Fibroblast of skin of left biceps (primary cell): ENCODE measurements at places on chromosomes 2 and 18.

DNA sequence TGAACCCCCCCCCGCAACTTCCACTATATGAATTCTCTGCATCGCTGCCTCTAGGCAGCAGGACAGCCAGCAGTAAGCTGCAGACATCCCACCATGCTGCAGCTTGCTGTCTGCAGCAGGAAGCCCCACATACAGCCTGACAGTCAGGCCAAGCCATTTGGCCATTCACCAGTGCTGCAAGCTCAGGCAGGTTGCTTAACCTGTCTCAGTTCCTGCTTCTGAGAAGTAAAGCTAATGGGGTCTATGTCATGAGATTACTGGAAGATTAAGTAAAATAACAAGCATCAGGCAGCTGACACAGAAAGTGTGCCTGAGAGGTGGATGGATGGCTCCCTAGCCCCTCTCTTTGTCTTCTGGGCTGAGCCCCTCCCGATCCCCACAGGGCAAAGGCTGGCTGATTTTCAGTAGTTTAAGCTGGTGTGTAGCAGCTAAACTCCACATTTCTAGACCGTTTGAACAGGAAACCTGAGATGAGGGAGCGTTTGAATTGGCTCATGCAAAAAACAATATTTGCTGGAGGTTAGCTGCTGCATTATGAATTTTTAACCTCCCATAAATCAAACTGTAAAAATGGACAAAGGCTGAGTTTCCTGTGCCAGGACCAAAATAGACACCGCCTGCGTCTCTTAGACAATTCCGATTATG is 193.8 kb upstream of the ARL4C start:
- no peak for DNase-seq

DNA sequence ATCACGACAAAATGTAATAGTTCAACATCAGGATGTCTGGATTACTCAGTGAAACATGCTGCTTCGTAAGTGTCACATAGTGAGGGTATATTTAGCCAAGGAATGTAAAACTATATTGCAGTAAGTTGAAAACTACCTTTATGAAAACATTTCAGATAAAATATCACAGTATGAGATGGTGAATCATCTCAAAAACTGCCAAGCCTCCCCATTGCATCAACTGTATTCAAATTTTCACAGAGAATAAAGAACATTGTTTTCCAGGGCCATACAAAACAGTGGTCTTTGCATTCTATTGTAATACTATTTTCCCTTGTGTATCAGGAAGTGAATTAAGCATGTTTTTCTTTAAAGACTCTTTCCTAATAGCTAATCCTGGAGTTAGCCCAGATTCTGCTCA is 47.6 kb upstream of the MSTN start:
- no peak for DNase-seq

DNA sequence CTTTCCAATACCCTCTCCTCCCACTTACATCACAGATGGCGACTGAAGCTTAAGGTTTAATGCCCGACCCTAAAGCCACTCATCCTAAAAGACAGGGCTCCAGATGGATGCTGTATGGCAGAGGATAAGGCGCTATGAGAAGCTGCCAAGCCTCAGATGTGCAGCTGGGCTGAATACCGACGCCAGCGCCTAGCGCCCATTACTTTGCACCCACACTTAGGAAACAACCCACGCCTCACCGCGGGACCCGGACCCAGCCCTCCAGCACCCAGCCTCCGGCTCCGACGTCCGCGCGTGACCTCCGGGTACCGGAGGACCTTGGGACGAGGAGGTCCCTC is 335 bp downstream of the TRAK2 start:
- DNase-seq = no peak

DNA sequence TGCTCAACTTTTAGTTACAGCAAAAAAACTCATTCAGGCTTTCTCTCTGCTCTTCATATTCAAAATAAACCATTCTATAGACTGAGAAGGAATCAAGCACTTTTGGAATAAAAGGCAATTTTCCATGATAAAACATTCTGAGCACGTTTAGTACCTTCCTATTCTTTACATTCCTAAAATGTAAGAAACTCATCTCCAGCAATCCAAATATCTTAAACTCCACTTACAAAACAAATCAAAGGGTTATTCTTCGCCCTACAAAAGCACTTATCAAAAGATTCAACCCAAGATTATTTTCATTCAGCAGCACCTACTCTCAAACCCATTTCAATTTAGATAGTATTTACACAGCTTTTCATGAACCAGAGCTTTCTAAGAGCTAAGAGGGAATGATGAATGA is 2.9 kb upstream of the LGALSL start:
- DNase-seq = no peak

- DNase-seq = no peak
These were observed 368.1 kb downstream of the EIPR1 start for GRCh38 chr2:3009483-3009882.

- DNase-seq = no peak
These were observed 342.1 kb downstream of the SLC4A3 start for GRCh38 chr2:219969508-219969907.

DNA sequence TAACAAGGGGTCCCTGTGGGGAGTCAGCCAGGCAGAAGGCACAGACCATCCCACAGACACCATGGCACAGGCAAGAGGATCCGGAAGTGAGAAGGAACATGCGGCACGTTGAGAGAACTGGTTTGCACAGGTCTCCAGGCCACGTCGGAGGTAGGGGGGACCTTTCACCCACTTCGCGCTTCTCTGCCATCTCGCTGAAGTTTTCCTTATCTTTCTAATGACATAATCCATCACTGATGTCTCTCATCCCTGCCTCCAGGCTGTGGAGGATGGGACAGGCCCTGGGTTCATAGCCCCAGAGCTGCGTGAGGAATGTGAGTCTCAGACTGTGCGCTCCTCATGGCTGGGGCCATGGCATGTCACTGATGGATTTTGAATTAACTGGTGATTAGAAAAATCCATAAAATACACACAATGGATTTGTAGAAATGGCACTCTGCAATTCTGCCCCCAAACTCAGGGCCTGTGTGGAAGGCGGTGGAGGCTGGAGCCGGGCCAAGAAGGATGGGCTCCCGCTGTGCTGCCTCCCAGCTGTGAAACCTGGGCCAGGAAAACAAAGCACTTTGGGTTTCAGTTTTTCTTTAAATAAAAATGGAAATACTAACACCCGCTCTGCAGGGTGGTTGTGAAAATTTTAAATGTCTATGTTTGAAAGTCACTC is 113.3 kb upstream of the ALKAL2 start:
- DNase-seq = no peak

- DNase-seq = no peak
These were observed 458.4 kb downstream of the TMX3 start for GRCh38 chr18:68256418-68257067.

- DNase-seq = no peak
These were observed 365.0 kb downstream of the HRH4 start for GRCh38 chr18:24825397-24825796.

DNA sequence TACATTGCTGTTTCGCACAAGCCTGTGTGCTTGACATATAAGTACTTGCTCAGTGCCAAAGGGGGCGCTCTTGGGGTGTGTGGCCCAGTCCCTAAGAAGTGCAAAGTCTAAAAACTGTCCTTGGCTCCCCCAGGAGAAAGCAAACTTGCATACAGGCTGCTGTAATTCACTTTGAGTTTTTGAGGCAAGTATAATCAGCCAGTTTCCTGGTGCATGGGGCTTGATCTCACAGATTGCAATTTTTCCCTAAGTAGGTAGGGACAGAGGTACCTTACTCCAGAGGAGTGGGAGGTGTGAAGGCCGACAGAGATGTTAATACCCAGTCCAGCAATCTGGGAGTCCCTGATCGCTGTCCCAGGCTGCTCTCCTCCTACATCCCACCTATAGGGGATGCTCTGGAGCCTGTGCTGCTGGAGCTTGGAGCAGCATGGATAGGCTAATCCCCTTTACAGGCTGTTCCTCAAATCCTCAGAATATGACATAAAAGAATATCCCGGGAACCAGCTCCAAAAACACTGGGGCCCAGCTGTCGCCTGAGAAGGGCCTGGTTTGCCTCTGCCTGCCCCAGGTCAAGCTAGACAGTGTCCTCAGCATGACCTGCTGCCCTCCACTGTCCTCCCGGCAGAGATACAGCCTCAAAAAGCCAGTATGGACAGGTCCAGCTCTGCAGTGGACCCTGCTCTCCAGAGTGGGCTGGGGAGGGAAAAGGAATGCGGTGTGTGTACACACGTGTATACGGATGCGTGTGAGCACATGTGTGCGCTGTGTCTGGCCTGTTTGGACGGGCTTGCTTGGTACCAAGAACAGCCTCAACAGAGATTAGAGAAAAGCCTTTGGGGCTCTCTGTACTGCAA is 136.5 kb upstream of the HAAO start:
- no peak for DNase-seq

DNA sequence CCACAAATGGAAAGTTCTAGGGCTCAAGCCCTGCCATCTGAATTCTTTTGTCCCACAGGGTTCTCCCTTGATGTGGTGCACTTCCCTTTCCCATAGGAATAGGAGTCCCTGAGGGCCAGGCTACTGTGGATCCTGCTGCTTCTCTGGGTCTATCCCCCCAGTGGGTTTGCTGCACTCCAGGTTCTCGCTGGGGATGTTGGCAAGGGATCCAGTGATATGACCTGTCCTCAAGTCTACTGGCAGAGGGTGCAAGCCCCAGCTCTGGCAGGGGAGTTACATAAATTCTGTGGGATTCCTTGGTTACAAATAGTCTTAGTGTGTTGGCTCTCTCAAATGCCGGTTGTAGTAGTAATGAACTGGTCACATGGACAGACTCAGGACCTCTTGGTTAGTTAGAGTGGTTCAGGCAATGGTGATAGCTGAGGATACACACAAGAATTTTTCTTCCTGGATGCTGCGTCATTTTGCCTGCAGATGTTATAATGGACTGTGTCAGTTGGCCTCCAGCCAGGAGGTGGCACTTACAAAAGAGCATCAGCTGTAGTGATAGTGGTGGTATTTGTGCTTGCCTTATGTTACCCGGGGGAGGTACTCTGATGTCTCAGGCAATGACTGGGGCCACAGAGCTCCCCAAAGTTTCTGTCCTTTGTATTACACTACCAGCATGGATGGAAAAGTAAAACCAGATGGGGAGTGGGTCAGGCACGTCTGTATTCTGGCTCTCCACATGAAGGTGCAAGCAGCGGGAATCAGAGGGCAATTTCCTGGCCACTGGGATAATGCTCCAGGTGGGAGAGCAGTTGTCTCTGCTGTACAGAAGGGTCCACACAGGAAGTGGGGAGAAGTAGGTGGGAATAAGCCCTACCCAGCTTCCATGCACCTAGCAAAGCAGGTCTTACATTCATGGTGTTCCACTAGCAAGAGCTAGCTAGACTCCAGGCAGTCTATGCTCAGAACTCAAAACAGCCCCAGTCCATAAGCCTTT is 267.9 kb downstream of the SOX11 start:
- DNase-seq = no peak

DNA sequence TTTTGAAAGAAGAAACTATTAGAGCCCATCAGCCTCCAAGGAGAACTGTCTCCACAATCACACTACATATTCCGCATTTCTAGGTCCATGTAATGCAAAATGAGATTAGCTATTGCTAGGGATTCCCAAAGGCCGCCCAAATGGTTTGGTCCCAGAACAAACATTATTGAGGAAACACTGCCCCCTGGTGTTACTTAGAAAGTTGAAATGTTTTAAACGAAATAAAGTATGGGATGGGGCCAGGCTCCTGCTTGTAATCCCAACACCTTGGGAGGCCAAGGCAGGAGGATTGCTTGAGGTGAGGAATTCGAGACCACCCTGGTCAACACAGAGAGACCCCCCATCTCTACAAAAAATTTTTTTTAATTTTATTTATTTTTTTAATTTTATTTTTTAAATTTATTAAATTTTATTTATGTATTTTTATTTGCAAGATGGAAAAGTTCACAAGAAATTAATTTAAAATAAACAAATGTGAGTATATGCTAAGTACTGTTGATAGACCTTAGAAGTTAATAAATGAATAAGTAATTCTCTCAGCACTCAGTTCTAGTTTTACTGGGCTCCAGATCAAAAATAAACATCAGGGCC is 5.5 kb downstream of the NHEJ1 start:
- no peak for DNase-seq

DNA sequence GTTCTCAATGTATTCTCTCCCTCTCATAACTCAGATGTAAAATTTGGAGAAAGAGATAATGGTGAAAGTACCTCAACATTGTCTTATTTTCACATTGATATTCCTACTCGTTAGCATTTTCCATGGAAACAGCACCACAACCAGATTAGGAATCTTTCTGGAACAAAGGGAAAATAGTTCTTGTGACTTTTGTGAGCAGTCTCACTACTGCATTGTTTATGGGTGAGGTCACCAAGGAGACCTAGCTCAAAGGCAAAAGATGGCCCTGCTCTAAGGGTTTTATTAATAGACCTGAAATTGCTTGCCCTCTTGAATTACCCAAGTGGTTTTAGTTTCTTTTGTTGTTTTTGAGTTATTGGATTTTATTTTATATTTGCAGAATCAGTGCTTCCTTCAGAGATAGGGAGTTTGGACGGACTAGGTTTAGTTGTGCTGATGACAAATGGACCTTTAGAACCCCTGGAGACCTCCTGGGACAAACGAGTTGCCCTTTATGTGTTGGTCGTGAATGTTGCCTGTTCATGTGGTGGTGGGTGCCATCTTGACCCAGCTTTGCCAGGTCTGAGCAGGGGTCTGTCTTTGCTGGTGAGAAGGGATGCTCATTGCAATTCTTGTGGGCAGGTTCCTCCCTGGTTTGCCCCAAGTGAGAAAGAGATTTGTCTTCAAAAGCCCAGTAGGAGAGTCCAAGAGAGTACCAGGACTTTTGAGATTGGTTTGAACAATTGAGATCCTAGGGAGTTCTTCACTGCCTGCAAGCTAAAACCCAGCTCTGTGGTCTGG is 58.1 kb downstream of the INPP4A start:
- DNase-seq = no peak

DNA sequence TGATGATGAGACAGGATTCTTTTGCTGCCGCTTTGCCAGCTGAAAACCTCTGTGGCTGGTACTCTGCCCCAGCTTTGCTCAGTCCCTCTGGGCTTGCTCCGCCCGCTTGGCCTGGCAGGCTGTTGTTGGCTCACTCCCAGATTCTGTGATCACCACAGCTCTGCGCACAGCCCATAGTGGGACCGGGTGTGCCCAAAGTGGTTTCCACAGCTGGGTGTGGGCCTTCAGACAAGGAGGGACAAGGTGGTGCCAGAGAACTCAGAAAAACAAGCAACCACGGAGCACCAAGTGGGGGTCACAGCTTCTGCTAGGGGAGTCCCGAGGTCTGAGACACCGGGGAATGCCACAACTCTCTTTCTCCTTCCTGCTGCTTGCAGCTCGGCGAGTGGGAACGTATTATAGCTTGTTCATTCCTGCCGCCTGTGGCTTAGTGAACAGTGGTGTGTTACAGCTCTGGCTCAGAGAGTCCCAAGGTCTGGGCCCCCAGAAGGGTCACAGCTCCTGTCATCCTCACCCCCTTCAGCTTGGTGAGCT is 9.2 kb upstream of the KYNU start:
- DNase-seq = no peak

GRCh38 chr2:24199968-24200590 is 25.2 kb downstream of the FAM228A start:
- DNase-seq = no peak

GRCh38 chr2:219911541-219911940 is 284.1 kb downstream of the SLC4A3 start:
- no peak for DNase-seq
